ENCODE measurements at places on chromosomes 6 and 20.

DNA sequence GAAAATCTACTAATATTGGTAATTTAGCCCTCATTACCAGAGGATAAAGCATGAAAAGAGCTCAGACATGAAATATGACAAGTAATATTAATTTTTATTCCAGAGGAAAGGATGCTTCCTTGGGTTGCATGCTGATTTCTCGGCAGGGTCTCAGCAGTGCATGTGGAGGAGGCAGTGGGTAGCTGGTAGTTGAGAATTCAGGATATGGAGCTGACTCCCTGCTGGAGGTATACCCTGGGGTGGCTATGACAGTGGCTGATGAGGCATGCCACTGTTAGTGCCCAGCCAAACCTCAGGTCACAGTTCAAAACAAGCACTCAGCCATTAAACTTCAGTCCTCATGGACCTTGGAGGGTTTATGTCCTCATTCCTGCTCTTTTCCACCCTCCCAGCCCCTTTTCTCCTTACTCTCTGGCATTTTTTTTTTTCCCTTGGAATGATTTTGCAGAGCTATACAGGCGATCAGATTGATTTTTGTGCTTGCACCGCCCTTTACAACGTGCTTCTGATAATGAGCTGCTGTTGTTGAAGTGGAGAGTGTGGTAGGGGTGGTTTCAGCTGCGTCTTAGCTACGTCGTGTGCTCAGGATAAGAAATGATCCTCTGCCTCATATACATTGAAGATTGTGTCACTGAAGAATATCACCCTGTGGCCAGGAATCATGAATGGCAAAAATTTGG, 761.9 kb upstream of the MMS22L start:
- no peak for DNase-seq

DNA sequence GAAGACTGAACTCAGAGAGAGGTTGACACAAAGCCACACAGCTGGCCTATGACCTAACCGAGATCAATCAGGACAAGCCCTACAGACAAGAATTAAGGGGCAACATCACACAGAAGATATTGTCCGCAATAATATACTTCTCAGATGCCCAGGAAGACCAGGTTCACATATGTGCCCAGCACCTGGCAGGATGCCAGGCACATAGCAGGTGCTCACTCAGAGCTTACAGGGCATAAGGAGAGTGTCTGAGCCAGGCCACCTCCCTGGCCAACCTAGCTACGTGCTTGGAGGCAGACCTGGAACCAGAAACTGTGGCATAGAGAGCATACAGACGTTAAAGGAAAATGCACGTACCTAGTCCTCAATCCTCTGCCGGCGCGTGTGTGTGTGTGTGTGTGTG, 87.0 kb upstream of the LRFN2 start:
- no peak for DNase-seq

DNA sequence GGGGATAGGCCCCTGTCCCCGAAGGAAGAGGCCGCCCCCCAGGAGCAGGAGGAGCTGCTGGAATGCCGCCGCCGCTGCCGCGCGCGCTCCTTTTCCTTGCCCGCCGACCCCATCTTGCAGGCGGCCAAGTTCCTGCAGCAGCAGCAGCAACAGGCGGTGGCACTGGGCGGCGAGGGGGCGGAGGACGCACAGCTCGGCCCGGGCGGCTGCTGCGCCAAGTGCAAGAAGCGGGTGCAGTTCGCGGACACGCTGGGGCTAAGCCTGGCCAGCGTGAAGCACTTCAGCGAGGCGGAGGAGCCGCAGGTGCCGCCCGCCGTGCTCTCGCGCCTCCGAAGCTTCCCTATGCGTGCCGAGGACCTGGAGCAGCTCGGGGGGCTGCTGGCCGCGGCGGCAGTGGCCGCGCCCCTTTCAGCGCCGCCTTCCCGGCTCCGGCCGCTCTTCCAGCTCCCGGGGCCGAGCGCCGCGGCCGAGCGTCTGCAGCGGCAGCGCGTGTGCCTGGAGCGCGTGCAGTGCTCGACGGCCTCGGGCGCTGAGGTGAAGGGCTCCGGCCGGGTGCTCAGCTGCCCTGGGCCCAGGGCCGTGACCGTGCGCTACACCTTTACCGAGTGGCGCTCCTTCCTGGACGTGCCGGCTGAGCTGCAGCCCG, 630 bp downstream of the PPP1R3G start:
- DNase-seq: no peak

DNA sequence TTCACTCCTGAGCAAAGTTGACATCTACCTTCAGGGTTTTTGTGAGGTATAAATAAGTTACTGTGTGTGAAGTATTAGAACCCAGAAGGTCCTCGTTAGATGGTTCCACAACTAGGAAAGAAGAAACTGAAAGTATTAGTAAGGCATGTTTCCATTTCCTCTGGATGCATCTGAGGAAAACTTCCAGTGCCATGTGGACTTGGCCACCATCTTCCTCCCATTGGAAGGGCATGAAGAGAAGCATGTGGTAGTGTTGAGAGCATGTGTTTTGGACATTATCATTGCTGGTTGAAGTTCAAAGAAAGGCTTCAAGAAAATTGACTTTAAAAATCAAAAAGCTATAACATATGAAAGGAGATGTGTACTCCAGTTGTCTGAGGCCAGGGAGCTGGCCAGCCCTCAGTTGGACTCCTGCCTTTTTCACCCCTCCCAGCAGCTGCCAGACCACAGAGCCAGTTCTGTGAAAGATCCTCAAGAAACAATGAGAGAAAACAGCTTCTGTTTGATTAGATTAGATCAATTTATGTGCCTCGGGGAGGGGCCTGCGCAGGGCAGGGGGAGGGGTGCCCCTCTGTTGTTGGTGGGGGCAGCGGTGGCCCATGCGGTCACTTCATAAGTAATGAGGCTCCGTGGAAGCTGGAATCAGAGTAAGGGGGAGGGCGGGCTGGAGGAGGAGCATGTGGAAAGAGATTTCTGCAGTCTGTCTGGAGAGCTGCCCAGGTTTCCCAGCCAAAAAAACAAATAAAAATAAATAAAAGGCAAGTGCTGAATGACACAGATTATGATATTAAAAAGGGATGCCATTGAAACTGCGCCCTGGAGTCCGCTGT, 154.0 kb downstream of the JARID2 start:
- DNase-seq: no peak

GRCh38 chr6:169804427-169804826, 53.0 kb downstream of the ERMARD start:
- no peak for DNase-seq

DNA sequence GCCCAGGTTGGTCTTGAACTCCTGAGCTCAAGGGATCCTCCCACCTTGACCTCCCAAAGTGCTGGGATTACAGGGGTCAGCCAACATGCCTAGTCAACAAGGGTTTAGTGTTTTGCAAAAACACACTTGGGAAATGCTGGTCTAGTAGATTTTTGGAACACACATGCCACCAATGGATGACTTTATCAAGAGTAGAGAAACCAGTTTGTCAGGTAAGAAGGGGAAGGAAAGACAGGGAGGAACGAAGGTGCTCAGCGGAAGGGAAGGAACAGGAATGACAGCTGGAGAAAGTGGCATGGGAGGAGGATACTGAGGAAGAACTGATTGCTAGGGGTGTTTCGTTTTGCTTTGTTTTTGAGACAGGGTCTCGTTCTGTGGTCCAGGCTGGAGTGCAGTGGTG, 15.6 kb upstream of the SEC63 start:
- DNase-seq: no peak

DNA sequence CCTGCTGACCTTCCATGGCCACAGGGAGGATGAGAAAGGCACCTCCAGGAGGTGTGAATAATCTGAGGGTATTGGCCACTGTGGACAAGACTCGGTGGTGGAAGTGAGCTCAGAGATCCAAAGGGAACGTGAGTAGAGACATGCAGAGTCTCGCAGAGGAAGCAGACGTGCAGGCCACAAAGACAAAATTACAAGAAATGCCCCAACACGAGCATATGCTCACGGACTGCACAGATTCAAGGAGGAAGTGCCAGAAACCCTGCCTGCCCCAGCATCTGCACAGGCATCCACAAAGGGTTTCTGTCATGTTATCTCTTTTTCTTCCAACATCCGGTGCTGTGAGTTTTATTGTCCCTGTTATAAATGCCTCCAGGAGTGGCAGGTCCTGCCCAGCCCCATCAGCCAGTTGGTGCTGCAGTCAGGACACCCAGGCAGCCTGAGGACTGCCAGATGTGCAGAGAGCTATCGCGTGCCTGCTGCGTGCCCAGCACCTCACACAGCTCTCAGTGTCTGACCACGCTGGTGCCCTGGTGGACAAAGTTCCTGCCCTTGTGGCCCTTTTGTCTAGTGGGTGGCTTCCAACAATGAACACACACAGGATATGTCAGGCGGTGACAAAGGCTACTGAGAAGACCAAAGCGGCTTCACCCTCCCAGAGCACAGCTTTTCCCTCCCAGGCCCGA, 34.0 kb upstream of the FANCE start:
- DNase-seq: no peak

All from stimulated activated CD4-positive, alpha-beta T cell treated with anti-CD3 and anti-CD28 coated beads, Interleukin-4, amount 100 ng/mL, for 48 hours (primary cell).